CD8-positive, alpha-beta memory T cell (primary cell): ENCODE measurements at places on chromosomes 2 and 18. TPM values are rescaled to one million over a fixed set of nuclear protein-coding genes. Genes with fewer than 3 reads are reported as not detected.

INHBB gene
- not detected for total RNA-seq

- H3K4me3 ChIP-seq: no peak overlapping the region
- no peaks in the 10 kb centered on the region for H3K36me3 ChIP-seq
- H3K27me3 ChIP-seq: no peaks in the 10 kb centered on the region
- DNase-seq: no peak
- H3K27ac ChIP-seq: no peak overlapping the region
These were observed 12.3 kb upstream of the PTMA start for GRCh38 chr2:231696004-231696367.

- no peak overlapping the region for H3K27ac ChIP-seq
- H3K4me1 ChIP-seq: no peaks in the 10 kb centered on the region
- DNase-seq: no peak
- no peak overlapping the region for H3K4me3 ChIP-seq
- H3K36me3 ChIP-seq: no peaks in the 10 kb centered on the region
These were observed 184.0 kb downstream of the SCG2 start for GRCh38 chr2:223418131-223418530.

GRCh38 chr2:216133397-216133796 is 24.2 kb downstream of the XRCC5 start:
- no peak overlapping the region for H3K27ac ChIP-seq
- no peak overlapping the region for H3K4me3 ChIP-seq
- H3K36me3 ChIP-seq: peaks cover 79% of the 10 kb centered on the region
- no peaks in the 10 kb centered on the region for H3K27me3 ChIP-seq
- H3K4me1 ChIP-seq: peaks cover 20% of the 10 kb centered on the region

THSD7B gene
- not detected for total RNA-seq

DNA sequence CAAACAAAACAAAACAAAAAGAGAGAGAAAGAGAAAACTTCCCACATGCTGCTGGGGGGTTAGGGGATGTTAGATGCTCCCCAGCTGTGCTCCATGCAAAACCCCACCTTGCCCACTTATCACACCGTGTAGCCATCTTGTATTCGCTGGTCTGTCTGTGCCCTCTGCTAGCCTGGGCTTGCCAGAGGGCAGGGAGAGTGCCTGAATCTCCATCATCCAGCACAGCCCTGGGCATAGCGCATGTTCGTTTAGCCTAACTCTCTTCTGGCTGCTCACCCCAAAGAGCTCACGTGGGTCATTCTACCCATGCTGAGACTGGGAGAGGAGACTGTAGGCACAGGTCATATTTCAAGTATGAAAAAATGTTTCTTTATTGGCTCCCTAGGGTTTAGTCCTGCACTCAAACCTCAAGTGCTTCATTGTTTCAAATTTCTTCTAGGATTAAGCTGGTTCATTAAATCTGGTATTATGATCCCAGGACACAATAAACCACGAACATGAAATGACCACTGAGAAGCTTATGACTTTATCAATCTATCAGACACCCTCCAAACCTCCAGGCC is 100.5 kb downstream of the KCNF1 start:
- no peak overlapping the region for H3K4me3 ChIP-seq
- H3K4me1 ChIP-seq: no peaks in the 10 kb centered on the region
- no peak overlapping the region for H3K27ac ChIP-seq
- no peaks in the 10 kb centered on the region for H3K36me3 ChIP-seq
- no peaks in the 10 kb centered on the region for H3K27me3 ChIP-seq

GALNT14 gene
- total RNA-seq: 0.62 TPM

EMILIN1 gene
- 0.79 TPM for total RNA-seq

SOX11 gene
- not detected for total RNA-seq

HOXD13 gene
- not detected for total RNA-seq

GAD1 gene
- 0.55 TPM for total RNA-seq

GRCh38 chr2:29394311-29394980 is 279.2 kb downstream of the CLIP4 start:
- no peaks in the 10 kb centered on the region for H3K4me1 ChIP-seq
- no peaks in the 10 kb centered on the region for H3K27me3 ChIP-seq
- H3K4me3 ChIP-seq: no peak overlapping the region

DNA sequence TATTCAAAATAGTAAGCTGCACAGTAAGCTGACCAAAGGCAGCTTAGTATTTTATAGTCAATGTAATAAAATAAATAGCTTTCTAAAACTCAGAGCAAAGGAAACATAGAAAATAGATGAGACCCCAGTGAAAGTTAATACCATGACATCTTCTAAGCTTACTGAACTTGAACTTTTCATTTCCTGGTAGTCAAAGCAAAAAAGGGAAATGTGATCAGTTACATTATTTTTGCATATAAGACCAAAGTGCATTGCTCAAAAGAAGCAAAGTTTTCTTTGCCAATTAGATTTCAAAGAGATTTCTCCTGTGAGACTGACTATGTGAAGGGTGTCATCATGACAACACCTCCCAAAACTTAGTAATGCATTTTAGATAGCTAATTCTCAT is 70.2 kb downstream of the MYO1B start:
- H3K4me3 ChIP-seq: no peak overlapping the region
- DNase-seq: no peak
- H3K4me1 ChIP-seq: no peaks in the 10 kb centered on the region
- no peaks in the 10 kb centered on the region for H3K36me3 ChIP-seq

DNA sequence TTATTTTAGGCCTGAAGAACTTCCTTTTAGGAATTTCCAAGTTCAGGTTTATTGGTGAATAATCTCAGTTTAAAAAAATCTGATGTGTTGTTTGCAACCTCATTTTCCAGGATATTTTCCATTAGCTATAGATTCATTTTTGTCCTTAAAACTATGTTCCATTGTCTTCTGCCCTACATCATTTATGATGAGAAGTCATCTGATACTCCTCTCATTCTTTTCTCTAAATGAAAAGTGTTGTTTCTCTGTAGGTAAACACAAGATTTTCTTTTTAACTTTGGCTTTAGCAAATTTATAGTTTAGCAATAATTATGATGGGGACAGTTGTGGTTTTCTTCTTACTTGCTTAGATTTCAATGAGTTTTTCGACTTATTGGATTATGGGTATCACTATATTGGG is 427.3 kb downstream of the DCDC2C start:
- H3K4me3 ChIP-seq: no peak overlapping the region
- H3K27ac ChIP-seq: no peak overlapping the region
- H3K27me3 ChIP-seq: no peaks in the 10 kb centered on the region
- no peaks in the 10 kb centered on the region for H3K4me1 ChIP-seq

PAPOLG gene
- total RNA-seq: 18.9 TPM

ACTG2 gene
- total RNA-seq: not detected

- no peak for DNase-seq
- no peak overlapping the region for H3K27ac ChIP-seq
- no peak overlapping the region for H3K4me3 ChIP-seq
- no peaks in the 10 kb centered on the region for H3K27me3 ChIP-seq
- no peaks in the 10 kb centered on the region for H3K4me1 ChIP-seq
- no peaks in the 10 kb centered on the region for H3K36me3 ChIP-seq
These were observed 2.4 kb downstream of the PIEZO2 start for GRCh38 chr18:11146947-11147345.

TRIB2 gene
- 9.6 TPM for total RNA-seq

SP140L gene
- 31.4 TPM for total RNA-seq

GRCh38 chr2:44291281-44292248 is 16.3 kb downstream of the SLC3A1 start:
- no peaks in the 10 kb centered on the region for H3K36me3 ChIP-seq
- no peaks in the 10 kb centered on the region for H3K27me3 ChIP-seq
- no peak overlapping the region for H3K27ac ChIP-seq
- no peak for DNase-seq

- no peaks in the 10 kb centered on the region for H3K36me3 ChIP-seq
- no peaks in the 10 kb centered on the region for H3K27me3 ChIP-seq
- H3K27ac ChIP-seq: no peak overlapping the region
- H3K4me1 ChIP-seq: no peaks in the 10 kb centered on the region
- no peak for DNase-seq
These were observed 202.4 kb downstream of the KLHL29 start for GRCh38 chr2:23587341-23587880.

DNA sequence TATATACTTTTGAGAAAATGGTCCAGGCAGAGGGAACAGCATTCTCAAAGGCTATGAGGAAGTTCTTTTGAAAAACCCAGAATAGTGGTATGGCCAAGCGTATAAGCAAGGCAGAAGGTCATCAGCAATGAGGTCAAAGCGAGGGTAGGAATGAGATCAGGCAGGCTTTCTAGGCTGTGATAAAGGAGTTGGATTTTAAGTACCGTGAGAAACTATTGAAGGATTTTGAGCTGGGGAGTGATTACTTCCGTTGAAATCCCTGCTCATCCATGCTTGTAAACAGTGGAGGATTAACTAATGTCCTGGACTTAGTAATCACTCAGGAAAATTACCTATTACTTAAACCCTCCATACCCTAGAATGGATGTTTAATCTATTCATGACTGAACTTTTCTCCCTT is 50.2 kb downstream of the EMILIN2 start:
- no peak for DNase-seq
- no peaks in the 10 kb centered on the region for H3K27me3 ChIP-seq
- peaks cover 11% of the 10 kb centered on the region for H3K4me1 ChIP-seq
- no peaks in the 10 kb centered on the region for H3K36me3 ChIP-seq

DNA sequence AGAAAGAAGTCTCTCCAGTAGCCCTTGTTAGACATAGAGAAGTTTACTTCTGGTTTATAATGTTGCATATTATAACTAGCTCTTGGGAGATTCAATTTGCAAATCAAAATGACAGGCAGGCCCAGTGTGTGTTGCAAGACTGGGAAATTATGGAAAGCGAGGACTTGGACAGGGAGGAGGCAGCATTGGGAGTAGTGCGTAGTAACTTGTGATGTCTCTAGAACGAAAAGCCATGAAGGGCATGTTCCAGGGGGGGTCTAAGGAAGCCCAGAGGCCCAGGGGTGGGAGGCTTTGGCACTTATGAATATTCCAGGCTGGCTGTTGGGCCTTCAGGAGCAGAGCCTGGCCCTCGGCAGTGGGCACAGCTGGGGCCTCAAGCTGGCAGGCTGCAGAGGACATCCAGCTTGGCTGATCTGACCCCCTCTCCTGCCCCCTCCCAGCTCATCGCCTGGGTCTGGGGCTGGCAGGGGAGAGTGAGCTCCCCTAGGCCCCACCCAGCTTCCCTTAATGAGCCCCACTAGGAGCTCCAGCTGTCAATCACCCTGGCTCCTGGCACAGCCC is 55.3 kb upstream of the TCF7L1 start:
- DNase-seq: no peak
- no peaks in the 10 kb centered on the region for H3K4me1 ChIP-seq
- H3K27me3 ChIP-seq: peaks cover 11% of the 10 kb centered on the region
- no peaks in the 10 kb centered on the region for H3K36me3 ChIP-seq
- no peak overlapping the region for H3K27ac ChIP-seq
- no peak overlapping the region for H3K4me3 ChIP-seq

DNA sequence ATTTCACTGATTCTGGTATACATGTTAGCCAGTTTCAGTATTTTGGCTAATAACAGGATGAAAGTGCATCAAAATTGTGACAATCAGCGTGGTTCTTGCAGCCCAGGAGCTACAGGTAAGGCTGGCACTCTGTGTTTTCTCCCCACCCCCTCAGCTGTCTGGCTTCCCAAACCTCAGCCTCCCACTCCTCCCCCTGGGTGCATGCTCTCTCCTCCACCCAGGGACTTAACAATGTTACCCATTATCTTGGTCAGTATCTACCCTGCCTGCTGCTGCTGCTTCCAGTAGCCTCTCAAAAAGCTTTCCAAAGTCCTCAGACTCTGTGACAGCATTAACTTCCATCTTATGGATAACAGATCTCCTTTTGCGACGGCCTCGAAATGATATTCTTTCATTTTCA is 41.0 kb downstream of the TRABD2A start:
- H3K4me3 ChIP-seq: peak overlapping the region; percentile 21
- no peak for DNase-seq
- H3K36me3 ChIP-seq: peaks cover 15% of the 10 kb centered on the region
- peaks cover 87% of the 10 kb centered on the region for H3K4me1 ChIP-seq

DNA sequence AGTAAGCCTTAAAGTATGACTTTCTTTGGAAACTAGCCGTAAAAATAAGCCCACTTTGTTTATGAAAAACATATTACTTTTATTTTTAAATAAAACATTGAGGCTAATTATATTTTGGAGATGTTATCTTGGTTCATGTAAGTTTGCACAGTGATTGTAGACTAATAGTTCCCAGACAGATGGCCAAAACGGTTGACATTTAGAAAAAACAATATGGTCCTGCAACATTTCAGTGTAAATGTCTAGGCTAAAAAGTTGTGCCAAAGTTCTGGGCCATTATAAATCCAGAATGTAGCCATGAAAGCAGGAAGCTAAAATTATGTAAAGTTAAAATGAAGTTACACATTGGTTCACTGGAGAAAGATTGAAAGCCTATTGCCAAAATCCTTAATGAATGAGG is 43.6 kb downstream of the SLC5A7 start:
- no peaks in the 10 kb centered on the region for H3K4me1 ChIP-seq
- no peaks in the 10 kb centered on the region for H3K36me3 ChIP-seq
- no peaks in the 10 kb centered on the region for H3K27me3 ChIP-seq
- no peak overlapping the region for H3K4me3 ChIP-seq

DNA sequence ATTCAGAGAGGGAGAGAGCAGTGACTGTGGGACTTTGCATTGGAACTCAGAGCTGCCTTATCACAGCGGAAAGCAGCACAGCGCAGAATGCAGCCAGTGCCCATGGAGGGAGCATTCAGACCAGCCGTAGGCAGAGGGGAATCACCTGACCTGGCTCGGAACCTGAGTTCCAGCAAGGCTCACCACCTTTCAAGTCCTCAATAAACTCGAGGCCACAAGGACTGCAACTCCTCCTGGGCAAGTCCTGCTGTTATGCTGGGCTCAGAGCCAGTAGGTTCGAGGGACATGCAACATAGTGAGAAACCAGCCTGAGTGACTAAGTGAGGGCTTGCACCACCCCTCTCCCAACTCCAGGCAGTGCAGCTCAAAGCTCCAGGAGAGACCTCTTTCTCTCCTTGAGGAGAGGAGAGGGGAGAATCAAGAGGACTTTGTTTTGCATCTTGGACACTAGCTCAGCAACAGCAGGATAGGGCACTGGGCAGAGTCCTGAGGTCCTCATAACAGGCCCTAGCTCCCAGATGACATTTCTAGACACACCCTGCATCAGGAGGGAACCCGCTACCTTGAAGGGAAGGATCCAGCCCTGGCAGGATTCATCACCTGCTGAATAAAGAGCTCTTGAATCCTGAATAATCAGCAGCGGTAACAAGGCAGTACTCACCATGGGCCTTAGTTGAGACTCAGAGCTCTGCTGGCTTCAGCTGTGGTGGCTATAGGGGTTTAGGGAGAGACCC is 136.8 kb upstream of the OTOS start:
- no peaks in the 10 kb centered on the region for H3K36me3 ChIP-seq
- H3K27me3 ChIP-seq: peaks cover 4% of the 10 kb centered on the region
- no peak for DNase-seq
- no peaks in the 10 kb centered on the region for H3K4me1 ChIP-seq
- no peak overlapping the region for H3K4me3 ChIP-seq

- peak overlapping the region; percentile 56 for H3K27ac ChIP-seq
- H3K36me3 ChIP-seq: no peaks in the 10 kb centered on the region
These were observed 3.1 kb upstream of the ZEB2 start for GRCh38 chr2:144522897-144523595.

LDLRAD4 gene
- 27.3 TPM for total RNA-seq

GRCh38 chr2:28451793-28452533 is 43.9 kb upstream of the PLB1 start:
- H3K4me1 ChIP-seq: peaks cover 3% of the 10 kb centered on the region
- H3K27ac ChIP-seq: no peak overlapping the region
- DNase-seq: no peak
- no peaks in the 10 kb centered on the region for H3K36me3 ChIP-seq
- no peak overlapping the region for H3K4me3 ChIP-seq

GIGYF2 gene
- 54.7 TPM for total RNA-seq
